ENCODE measurements at places on chromosomes 1 and 21.
A peak's percentile ranks its signal among the peaks of the same experiment; 100 is the strongest.

DNA sequence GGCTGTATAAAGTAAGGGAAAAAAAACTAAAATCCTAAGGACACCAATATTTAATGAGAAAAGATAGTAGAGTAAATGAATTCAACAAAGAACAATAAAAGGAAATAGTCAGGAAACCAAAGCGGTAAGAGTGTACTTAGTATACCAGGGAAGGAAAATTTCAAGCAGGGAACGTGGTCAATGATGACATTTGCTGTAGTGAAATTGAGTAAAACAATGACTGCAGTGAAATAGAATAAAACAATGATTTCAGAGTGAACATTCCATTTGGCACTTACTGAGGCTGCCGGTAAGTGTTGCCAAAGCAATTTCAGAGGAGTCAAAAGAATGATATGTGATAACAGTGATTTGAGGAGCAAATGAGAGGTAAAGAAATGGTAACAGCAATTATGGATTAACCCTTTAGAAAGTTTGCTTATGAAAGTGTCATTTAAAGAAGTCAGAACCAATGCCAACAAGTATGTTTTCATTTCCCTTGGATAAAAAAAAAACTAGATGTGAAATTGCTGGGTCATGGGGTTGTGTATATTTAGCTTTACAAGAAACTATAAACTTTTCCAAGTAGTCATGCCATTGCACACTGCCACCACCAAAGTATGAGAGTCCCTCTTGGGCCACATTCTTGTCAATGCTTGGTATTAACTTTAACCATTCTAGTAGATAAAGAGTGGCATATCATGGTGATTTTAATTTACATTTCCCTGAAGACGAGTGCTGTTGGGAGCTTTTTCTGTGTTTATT is 50.5 kb downstream of the VCAM1 start:
- DNase-seq: peak; percentile 27

- no peak for DNase-seq
These were observed 13.3 kb upstream of the TTF2 start for GRCh38 chr1:117046781-117047180.

DNA sequence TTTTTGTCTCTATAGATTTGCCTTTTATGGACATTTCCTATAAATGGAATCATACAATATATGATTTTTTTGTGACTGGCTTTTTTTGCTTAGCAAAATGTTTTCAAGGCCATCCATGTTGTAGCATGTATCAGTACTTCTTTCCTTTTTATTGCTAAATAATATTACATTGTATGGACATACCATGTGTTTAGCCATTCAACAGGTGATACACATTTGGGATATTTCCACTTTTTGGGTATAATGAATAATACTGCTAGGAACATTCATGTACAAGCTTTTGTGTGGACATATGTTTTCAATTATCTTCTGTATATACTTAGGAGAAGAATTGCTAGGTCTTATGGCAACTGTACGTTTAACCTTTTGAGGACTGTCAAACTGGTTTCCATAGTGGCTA is 47.4 kb downstream of the RIMS3 start:
- no peak for DNase-seq

GRCh38 chr1:50454911-50455310 is 31.7 kb upstream of the DMRTA2 start:
- DNase-seq: no peak

- DNase-seq: no peak
These were observed 17.9 kb downstream of the TMEM200B start for GRCh38 chr1:29105822-29106221.

- DNase-seq: peak; percentile 11
These were observed 897 bp downstream of the CYYR1 start for GRCh38 chr21:26572076-26572701.

DNA sequence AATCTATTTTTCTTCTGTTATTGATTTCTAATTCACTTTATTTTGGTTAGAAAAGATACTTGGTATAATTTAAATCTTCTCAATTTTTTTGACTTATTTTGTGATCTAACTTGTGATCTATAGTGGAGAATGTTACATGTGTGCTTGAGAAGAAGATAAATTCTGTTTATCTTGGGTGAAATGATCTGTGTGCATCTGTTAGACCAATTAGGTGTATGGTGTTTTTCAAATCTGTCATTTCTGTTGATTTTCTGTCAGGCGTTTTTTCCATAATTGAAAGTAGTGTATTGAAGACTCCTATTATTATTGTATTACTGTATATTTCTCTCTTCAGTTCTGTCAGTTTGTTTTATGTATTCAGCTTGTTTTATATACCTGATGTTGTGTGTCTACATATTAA is 1668.3 kb downstream of the PLA2G4A start:
- DNase-seq: no peak

DNA sequence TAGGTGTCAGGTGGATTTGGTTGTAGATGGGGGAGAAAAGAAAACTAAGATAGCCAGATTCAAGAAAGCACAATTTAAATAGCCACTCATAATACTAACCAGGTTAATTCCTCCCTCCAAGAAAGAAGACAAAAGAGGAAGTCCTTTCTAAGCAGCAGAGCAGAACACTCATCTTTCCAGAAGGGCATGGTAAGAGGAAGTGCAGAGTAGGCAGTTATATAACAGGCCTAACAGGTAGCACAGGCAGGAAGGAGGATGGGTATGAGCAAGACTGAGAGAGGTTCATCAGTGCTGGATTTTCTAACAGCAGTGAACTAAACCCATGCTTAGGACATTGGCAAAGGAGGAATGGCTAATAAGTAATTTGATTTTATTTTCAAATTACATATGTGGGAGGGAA is 517.5 kb downstream of the PLPP3 start:
- peak; percentile 62 for DNase-seq

DNA sequence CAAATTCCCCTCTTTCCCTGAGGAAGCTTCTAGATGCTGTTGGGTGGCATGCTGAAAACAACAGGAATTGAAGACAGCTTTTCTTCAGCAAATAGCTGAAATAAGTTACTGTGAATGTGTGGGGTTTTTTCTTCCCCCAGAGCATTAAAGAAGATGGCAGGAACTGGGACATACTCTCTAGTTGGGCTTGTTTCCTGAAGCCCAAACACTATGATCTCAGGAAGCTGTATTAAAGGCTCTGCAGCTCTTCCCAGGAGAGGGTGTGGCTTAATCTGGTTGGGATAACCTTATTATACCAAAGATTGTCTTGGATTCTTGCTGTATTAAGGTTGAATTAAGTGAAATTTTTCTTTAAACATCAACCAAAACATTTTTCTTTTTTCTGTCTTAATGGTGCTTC is 64.9 kb upstream of the LMO4 start:
- no peak for DNase-seq

DNA sequence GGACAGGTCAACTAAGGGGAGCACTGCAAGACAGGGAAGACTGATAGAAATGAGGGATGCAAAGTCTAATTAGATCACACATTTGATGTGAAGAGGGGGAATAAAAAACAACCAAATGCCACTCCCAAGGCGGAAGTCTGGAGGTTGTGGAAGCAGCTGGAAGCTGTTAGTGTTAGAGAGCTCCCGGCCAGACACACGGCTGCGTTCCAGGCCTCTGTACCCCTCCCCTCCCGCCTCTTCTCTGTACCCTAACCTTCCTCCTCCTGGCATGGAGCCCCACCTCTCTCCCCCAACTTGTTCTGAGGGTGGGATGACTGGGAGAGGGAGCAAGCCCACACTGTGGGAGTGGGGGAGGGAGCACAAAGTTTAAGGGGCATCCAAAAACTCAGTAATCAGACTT is 67.0 kb downstream of the PLEKHA6 start:
- no peak for DNase-seq

DNA sequence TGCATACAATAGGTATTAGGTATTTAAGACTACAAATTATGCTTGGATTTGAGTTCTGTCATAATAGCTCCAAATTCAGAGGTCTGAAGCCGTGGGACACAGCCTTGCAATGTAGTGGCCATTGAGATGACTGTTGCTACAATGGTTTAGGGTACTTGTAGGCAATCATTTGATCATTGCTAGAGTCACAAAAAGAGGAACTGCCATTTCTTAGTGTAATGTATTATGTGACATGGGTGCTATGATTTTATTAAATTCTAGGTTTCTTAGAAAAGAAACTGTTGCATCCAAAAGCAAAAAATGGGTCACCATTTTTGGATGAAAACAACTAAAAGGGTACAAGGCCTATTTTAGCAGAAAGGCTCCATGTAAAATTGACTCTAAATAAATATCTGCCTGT is 129.9 kb upstream of the ZNF644 start:
- DNase-seq: peak; percentile 24

DNA sequence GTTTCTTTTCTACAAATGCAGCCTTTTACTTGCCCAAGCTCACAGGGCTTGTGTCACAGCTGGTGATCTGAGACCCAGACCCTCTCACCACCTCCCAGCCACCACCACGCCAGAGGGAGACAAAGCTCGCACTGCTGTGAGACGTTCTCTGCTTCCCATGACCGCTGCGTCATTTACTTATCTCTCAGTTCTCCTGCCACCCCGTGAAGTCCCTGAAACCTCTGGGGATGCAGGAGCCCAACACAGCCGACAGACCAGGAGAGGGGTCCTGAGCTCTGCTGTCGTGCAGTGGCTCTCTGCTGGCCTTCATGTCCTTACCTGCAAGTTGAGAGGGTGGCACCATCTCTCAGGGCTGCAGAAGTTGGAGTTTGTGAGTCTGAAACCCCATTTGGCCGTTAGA is 77.7 kb downstream of the SLC16A1 start:
- no peak for DNase-seq

- DNase-seq: no peak
These were observed 22.8 kb downstream of the NADK start for GRCh38 chr1:1755426-1755825.

DNA sequence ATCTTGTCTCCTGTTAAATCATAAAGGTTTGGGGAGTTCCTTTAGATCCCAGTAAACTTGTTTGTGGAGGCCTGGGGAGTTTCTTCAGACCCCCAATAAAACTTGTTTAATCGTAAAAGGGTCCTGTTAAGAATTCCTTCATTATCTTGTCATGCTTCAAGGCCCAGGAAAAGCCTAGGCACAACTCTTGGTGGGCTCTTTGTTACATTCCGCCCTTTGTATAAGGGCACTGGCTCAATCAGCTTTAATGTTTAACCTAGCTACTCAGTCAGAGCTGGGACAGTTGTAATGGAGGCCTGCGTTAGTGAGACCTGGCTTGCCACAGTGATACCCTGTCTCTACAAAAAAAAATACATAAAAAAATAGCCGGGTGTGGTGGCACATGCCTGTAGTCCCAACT is 77.2 kb downstream of the MPZL1 start:
- no peak for DNase-seq

DNA sequence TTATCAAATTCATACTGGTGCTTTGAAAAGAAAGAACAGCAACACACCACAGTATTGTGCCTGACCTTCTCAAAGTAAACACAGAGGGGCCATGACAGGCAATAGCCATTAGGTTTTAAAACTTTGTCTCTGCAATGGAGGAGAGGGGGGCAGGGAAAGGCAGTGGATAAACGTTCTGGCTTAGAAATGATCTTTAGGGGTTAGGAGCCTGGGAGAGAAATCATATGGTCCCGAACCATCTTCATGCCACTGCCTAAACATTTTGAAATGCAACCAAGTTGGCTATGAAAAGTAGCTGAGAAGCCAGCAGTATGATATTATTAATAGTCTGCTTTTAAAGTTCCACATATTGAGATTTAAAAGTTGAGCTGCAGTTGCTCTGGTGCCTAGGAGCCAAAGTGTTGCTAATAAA is 39.8 kb downstream of the PLPP3 start:
- DNase-seq: no peak

GRCh38 chr21:33541105-33541711 is 709 bp downstream of the GART start:
- peak; percentile 55 for DNase-seq

GRCh38 chr1:109687641-109688499 is at the start of gene GSTM1:
Gene GSTM1 (plus strand): TSS chr1:109687817. CDS start chr1:109687874, 57 bp downstream.
- no peak for DNase-seq

DNA sequence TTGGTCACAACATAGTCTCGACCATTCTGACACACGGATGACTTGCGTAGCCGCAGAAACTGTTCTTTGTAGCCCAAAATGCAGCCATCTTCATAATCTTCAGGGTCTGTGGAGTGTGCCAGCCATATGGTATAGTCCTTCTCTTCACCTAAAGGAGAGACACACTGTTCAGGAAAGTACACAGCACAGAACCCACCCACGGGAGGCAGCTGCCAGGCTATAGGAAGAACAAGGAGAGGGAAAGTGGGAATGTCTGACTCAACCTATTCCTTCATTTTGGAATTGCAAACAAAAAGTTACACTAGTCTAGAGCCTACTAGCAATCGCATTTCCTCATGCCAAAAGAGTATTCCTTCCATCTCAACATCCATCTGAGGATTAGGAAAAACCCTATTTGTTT is 16.2 kb upstream of the MYBPHL start:
- DNase-seq: no peak

DNA sequence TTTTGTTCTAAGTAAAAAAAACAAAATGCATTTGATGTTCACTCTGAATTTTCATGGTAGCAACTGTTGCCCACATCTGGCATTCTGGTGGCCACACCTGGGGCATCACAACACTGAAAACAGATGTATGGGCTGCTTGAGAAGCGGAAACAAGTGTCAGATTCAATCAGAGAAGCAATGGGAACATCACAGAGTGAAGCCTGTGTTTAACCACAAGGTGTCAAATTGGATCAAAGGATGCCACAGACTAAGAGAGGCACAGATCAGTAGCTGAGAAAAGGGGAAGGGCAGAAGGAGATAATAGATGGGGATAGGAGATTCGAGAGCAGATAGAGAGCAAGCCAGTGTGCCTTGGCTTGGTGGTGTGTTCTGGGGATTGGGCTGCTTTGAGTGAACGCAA is 49.8 kb upstream of the MTF2 start:
- peak; percentile 33 for DNase-seq

- DNase-seq: no peak
These were observed 15.4 kb downstream of the PPIE start for GRCh38 chr1:39754026-39754570.

DNA sequence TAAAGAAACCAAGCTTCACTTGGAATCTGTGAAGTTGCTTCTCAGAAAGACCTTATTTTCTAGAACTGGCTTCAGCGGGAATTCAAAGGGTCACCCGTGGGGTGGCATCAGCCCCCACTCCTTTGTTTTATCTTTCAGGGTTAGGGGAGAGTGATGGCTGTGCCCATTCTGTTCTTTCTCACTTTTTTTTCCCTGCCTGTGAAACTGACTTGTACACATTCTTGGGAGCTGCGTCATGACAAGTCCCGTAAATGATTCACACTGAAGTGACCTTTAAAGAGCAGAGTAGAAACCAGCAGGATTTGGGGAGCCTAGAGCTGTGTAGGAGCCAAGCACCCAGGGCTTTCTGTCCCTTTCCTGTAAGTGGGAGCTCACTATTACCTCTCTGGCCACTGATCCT is 43.8 kb downstream of the SLC44A3 start:
- DNase-seq: no peak

GRCh38 chr1:160428655-160429054 is 28.3 kb downstream of the VANGL2 start:
- peak; percentile 74 for DNase-seq

- peak; percentile 80 for DNase-seq
These were observed 30.0 kb downstream of the ARHGEF10L start for GRCh38 chr1:17569200-17570139.

DNA sequence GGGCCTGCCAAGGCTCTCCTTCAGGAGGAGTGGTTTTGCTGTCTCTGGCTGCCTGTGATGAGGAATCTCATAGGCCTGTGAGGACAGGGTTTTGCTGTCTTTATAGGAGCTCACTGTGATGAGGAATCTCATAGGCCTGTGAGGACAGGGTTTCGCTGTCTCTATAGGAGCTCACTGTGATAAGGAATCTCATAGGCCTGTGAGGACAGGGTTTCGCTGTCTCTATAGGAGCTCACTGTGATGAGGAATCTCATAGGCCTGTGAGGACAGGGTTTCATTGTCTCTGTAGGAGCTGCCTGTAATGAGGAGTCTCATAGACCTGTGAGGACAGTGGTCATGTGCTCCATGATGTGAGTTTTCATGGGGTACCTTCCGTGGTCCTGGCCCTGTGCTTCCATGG is 29.0 kb downstream of the CLIC6 start:
- no peak for DNase-seq

Measured in hematopoietic multipotent progenitor cell treated with erythropoietin and hydrocortisone succinate and interleukin-3 and kit ligand, for 4 days (in vitro differentiated cells).